ENCODE measurements at places on chromosomes 2 and 18.
A peak's percentile ranks its signal among the peaks of the same experiment; 100 is the strongest.

DNA sequence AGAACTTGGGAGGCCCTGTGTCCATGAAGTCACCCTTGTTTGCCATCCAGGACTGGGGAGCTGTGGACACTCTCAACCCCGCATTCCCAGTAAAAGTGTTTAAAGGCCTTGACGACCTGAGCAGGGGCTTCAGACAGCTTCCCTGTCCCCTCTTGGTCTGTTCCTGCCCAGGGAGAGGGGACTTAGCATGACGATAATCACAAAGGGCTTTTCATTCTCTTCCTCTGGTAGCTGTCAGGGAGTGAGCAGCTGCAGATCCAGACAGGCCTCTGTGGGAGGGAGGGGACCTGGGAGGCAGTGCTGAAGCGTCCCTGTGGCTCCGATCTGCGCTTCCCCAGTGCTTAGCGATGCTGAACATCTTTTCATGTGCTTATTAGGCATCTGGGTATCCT is 77.8 kb upstream of the HS6ST1 start:
- peak; percentile 60 for DNase-seq

DNA sequence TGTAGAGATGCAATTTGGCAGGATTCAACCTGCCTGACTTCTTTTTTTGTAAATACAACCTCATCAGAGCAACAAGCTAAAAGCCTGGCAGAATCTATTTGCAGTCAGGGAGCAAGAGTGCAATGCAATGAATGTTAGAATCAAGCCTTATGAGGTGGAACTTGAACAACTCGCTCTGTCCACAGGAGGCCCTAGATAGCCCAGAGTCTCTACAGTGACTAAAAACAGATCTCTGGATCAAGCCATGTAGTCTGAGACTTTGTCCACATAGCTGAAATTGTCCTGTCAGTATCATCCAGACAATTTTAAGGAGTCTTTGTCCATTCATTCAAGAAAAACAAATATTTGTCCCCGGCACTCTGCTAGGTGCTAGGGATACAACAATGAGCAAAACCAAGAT is 32.0 kb upstream of the CDK5R2 start:
- DNase-seq, result no peak

- DNase-seq, result no peak
Observed at GRCh38 chr2:31558401-31559295, 22.1 kb downstream of the SRD5A2 start.

DNA sequence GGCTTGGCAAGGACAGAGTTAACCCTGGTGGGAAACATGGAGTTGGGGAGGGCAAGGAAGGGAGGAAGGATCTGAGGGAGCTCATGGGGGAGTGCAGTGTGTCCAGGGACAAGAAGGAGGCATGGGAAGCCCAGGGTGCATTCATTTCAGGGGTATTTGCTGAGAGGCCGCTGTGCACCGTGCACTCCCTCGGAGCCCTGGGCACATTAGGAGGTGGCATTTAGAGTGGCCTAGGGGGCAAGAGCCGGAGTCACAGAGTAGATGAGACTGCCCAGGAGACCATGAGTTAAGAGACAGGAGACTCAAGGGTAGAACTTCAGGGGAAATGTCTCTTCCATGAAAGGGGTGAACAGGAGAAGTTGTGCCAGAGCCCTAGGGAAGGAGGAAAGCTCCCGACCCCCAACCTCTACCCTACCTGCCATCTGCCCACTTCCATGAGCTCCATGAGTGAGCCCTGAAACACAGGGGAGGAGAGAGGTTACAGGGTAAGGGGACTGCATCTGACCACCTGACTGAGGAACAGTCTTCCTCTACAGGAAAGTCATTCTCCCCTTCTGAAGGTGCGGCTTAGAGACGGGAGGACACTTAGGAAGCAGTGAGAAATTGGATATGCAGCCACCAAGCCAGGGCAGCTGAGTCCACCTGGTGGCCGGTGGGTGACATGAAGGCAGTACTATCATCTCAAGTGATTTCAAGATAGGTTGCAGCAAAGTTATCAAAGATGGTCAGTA is 58.5 kb upstream of the COPS8 start:
- peak; percentile 73 for DNase-seq

DNA sequence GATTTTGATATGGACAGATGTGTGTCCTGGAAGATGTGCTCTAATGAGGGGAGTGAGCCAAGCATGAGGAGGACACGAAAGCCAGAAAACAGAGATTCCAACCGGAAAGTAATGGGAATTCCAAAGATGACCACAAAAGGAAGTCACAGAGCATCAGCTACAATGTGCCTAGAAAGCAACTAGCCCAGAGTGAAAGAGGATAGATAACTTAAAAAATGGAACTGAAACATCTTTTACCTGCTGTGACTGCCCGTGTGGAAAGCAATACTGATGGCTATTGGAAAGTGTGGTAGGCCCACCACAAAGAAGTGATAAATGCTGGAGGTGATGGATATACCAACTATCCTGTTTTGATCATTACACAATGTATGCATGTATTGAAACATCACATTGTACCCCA is 21.6 kb downstream of the DNMT3A start:
- no peak for DNase-seq

Data from WTC11 (cell line).